H7 (cell line): ENCODE measurements at places on chromosomes 12 and 14.

DNA sequence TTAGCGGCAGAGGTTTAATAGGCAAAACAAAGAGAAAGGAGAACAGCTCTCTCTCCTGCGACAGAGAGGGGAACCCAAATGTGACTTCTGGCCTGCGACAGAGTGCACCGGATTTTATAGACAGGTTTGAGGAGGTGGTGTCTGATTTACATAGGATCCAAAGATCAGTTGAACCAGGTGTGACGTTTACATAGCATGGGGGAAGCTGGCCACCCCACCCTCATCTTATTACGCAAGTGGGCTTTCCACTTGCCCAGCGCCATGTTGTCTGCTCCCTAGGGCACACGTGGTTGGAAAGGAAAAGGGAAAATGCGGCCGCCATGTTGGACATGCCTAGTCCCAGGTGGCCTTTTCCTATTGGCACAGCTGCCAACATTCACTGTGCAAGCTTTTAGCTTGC, 17.4 kb downstream of the BCL2L14 start:
- no peak for DNase-seq

- no peak for DNase-seq
Observed at GRCh38 chr12:99611117-99611516, 36.4 kb upstream of the GARIN6 start.

- no peak for DNase-seq
Observed at GRCh38 chr14:33952541-33952940, 1.7 kb upstream of the EGLN3 start.

- DNase-seq: no peak
Observed at GRCh38 chr12:66899588-66899987, 220.7 kb upstream of the GRIP1 start.

DNA sequence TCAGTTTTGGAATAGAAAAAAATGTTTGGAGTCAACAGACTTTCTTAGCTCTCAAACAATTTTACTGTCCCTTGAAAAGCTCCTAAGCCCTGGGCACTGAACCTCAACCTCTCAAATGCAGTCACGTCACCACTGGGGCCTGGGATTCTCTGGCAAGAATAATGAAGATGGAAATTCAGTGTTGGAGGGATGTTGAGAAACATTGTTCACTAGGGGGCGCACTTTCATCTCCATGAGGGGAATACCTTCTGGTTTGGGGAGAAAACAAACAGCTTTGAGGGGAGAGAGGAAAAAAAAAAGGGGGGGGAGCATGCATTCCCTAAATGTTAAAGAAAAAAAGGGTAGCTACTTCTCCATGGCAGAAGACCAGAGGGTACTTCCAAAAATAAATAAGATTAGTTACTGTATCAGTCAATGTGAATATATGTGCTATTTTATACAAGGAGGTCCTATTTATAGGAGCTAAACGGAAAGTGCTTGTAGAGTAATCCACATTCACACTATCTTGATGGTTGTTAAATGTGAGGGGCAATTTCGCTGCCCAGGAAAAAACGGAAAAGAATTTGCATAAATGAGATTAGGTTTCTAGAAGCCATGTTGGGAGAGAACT, 5.8 kb upstream of the TBPL2 start:
- peak; percentile 65 for DNase-seq

- no peak for DNase-seq
Observed at GRCh38 chr12:74393272-74393671, 144.4 kb upstream of the ATXN7L3B start.

- DNase-seq: no peak
Observed at GRCh38 chr12:128982933-128983332, 129.7 kb downstream of the GLT1D1 start.

DNA sequence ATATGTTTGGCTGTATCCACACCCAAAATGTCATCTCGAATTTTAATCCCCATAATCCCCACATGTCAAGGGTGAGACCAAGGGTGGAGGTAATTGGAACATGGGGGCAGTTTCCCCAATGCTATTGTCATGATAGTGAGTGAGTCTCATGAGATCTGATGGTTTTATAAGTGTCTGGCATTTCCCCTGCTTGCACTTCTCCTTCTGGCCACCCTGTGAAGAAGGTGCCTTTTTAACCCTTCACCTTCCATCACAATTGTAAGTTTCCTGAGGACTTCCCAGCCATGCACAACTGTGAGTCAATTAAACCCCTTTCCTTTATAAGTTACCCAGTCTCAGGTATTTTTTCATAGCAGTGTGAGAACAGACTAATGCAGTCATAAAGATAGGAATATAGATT, 216.7 kb upstream of the SSTR1 start:
- DNase-seq: no peak

GRCh38 chr14:53953002-53953827, 3.4 kb downstream of the BMP4 start:
- peak; percentile 95 for DNase-seq

- DNase-seq: no peak
Observed at GRCh38 chr12:113684908-113685782, 213.5 kb upstream of the LHX5 start.

DNA sequence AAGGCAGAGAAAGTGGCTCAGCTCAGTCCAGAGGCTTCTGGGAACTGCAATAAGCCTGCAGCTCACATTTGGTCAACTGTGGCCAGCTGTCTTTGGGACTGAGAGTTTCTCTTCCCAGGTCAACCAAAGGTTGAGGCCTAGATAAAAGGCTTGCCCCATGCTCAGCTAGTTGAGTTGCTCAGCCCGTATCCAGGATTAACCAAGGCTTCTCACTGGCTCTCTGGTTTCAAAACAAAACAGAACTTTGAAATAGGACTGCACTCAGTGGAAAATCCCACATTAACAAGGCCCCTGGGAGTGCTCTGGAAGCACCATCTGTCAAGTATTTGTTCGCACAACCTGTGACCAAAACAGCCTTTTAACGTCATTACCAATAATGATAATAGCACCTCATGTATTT, 40.3 kb upstream of the NUAK1 start:
- no peak for DNase-seq

- no peak for DNase-seq
Observed at GRCh38 chr12:124390442-124391097, 95.7 kb downstream of the RFLNA start.

GRCh38 chr14:104600141-104600643, 4.4 kb downstream of the TMEM179 start:
- peak; percentile 70 for DNase-seq
